ENCODE measurements at places on chromosomes 3 and 15. TPM values are rescaled to one million over a fixed set of nuclear protein-coding genes. Genes with fewer than 3 reads are reported as not detected.

Gene HIGD2B
- polyA plus RNA-seq: not detected

Gene DUOXA2
- polyA plus RNA-seq: not detected

Gene TGM5
- not detected for polyA plus RNA-seq

Gene CHRM5
- polyA plus RNA-seq: not detected

Gene CCR9
- 4.4 TPM for polyA plus RNA-seq

Data from CD4-positive, alpha-beta memory T cell (primary cell).